ENCODE measurements at places on chromosomes 6 and 20.

- DNase-seq = no peak
Measured at GRCh38 chr20:48538856-48539255, 288.9 kb downstream of the PREX1 start.

- DNase-seq = no peak
Measured at GRCh38 chr6:108113557-108114519, 39.3 kb upstream of the OSTM1 start.

- DNase-seq = no peak
Measured at GRCh38 chr6:164124986-164125385, 710.5 kb downstream of the QKI start.

DNA sequence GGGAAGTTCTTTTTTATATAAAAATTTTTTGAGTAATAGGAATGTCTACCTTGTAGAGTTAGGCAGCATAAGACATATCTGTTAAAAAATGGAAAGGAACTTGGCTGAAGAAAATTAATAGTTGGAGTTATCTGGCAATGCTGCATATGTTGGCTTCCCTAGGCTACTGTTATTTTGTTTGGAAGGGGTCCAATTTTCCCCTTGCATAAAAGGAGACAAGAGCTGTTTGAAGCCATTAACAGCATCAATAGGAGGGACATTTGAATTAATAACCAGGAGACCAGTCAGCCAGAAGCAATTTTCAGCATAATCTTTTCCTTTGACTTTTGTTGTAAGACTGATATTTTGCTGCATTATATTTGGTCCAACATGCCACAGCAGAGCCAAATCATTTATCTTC is 80.9 kb upstream of the TAB2 start:
- no peak for DNase-seq

GRCh38 chr6:166008441-166009369 is 158.9 kb downstream of the TBXT start:
- no peak for DNase-seq

- no peak for DNase-seq
Measured at GRCh38 chr6:109514946-109515345, 31.9 kb upstream of the ZBTB24 start.

DNA sequence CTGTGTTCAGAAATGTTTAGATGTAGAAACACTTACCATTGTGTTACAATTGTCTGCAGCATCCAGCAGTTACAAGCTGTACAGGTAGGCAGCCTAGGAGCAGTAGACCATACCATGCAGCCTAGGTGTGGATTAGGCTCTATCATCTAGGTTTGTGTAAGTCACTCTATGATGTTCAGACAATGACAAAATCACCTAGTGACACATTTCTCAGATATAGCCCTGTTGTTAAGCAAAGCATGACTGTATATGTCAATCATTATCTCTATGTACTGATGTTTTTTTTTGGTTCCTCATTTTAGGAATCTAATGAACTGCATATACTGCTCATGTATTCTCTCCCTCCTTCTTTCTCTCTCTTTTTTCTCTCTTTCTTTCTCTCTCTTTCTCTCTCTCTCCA is 22.2 kb downstream of the CST8 start:
- DNase-seq = no peak

DNA sequence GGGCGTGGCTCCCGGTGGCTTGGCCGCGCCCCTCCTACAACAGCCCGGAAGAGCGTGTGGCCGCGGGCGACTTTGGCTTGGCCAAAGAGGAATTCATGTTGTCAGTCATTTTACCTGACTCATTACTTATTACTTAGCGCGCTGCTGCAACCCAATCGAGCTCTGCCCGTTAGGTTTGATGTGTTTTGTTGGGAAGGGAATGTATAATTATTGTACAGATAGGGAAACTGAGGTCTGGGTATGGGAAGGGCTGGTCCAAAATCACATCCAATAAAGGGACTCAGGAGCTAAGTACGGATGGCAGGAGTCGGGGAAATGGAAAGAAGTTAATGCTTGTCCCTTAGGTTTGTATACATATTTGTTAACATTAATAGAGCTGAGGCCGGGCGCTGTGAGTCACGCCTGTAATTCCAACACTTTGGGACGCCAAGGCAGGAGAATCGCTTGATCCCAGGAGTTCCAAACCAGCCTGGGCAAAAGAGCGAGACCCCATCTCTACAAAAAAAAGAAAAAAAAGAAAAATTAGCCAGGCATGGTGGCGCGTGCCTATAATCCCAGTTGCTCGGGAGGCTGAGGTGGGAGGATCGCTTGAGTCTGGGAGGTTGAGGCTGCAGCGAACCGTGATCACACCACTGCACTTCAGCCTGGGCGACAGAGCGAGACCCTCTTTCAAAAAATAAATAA is 639 bp upstream of the ZNF335 start:
- no peak for DNase-seq

GRCh38 chr20:24672181-24672880 is 202.9 kb downstream of the SYNDIG1 start:
- no peak for DNase-seq

GRCh38 chr6:92404281-92404680 is 1015.1 kb downstream of the EPHA7 start:
- no peak for DNase-seq

Data from activated T-cell treated with anti-CD3 and anti-CD28 coated beads for 1 hour (primary cell).